ENCODE measurements at places on chromosomes 1 and 21.

DNA sequence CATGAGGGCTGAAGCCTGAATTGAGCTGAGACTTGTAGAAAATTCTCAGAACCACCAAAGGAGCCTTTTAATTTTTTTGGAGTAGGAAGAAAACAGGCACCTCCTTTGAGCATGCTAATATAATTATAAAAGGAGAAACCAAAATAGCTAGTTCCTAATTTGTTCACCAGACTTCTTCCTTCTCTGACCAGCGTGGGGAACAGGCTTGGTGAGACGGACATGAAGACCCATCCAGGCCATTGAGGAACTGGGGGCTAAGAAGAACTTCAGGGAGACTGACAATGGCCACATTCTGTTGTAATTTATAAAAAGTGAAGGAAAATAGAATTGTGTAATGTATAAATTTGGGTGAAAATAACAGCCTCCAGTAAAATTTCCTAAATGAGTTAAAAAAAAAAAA is 62.6 kb downstream of the MAN1C1 start:
- no peak for DNase-seq

DNA sequence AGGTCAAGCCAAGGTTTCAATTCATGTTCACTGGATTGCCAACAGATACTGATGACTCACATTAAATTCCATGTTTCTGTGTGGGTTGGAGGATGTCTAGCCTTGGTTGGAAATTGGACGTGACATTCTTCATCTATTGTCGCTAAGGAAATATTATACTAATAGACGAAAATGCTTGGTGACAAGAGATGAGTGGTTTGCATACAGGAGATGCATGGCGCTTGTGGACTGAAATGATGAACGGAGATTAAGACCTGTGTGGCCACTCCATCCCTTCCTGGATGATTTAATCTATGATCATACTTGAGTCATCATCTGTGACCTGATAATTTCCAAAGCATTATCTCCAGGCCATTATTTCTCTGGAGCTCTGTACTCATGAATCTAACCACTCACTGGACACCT is 97.0 kb upstream of the CD34 start:
- no peak for DNase-seq

GRCh38 chr21:14119038-14119437 is 91.7 kb downstream of the LIPI start:
- DNase-seq, result no peak

GRCh38 chr21:16644685-16645084 is 868.2 kb upstream of the CXADR start:
- no peak for DNase-seq

GRCh38 chr1:180150982-180151381 is 3.7 kb upstream of the QSOX1 start:
- DNase-seq, result no peak

DNA sequence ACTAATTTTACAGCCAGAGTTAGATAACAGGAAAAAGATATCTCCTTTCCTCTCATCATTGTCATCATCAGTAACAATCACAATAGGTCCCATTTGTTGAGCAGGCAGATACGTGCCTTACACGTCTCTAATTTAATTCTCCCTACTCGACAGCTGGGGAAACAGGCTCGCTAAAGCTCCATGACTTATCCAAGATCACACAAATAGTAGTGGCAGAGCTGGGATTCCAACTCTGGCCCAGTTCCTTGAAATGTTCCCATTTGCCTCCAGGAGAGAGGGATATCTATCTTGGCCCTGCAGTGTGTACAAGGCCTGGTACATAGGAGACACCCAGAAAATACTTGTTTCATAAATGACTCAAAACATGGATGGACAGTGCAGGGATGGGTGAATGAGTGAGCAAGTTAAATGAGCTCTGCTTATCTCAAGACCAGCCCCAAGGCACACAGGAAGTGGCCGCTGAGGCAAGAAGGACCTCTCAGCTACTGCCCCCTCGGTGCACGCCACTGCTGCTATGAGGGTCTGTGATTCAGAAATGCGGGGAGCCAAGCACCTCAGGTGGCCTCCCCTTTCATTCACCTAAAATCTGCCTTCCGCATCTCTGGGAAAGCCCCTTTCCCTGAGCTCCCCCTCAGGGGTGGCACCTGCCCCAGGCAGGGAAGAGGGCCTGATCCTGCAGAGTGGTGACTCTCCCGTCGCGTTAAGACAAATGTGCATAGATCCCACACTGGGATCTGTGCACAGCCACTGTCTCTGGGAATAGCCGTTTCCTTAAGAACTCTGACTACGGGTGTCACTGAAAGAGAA is 3.6 kb downstream of the KCNN3 start:
- DNase-seq, result no peak

GRCh38 chr1:167650269-167651160 is 20.5 kb downstream of the RCSD1 start:
- no peak for DNase-seq

GRCh38 chr1:61404597-61405376 is 320.2 kb downstream of the TM2D1 start:
- DNase-seq, result no peak

DNA sequence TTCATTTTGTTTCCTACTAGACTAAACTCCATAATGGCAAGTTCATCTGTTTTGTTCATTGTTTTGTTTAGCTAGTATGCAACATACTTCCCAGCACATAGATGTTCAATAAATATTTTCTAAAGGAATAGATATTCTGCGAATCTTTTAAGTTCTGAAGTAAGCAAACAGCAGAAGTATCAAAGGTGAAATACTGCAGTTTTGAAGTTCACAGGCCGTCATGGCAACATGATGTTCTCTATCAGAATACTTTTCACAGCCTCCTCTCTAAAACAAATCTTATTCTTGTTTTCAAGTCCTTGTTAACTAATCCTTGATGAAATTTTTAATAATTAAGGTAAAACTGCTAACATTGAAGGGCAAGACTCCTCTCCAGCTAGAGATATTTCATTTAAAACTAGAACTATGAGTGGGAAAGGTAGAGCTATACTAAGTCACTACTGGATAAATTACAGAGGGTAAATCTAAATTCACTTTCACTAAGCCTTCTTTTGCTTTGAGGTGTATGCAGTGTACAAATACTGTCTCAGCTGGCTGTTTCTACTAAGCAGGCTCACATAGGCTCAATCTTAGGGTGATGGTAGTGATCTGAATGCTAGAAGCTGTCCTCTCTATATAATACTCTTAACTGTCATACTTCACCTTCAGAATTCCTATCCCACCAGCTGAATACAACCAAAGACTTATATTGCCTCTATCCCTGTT is 96.7 kb downstream of the ZZZ3 start:
- DNase-seq, result no peak

- no peak for DNase-seq
Observed at GRCh38 chr1:198186916-198187580, 30.2 kb downstream of the NEK7 start.

DNA sequence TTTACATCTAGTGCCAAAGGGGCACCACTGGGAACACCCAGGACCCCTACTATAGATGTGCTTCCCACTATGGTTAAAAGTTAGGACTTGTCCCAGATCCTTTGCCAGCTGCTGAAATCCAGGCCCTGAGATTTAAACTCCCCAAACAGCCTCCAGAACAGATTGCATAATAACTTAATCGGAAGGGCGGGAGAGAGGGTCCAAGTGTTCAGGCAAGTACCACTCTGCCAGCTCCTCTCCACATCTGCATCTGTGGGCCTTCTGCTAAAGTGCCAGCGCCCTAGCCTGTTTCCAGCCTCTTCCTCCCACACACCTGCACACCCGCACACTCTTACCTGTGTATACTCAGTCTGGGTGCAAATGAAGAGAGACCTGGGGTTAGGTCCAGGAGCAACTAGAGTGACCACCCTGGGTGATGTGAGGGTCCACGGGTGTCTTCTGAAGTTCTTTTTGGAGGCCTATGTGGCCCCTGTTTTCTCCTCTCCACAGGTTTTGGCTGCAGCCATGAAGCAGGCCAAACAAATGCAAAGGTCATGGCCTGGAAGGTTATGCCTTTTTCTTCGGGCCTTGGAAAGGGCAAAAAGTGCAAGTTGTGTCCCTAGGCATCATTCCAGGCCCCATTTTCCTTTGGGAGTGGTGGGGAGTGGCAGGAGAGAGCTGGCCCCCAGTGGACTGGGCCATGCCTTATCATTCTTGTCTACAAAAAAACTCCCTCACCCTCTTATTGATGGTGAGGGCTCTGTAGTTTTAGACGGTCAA is 29.3 kb downstream of the KIRREL1 start:
- DNase-seq, result no peak

DNA sequence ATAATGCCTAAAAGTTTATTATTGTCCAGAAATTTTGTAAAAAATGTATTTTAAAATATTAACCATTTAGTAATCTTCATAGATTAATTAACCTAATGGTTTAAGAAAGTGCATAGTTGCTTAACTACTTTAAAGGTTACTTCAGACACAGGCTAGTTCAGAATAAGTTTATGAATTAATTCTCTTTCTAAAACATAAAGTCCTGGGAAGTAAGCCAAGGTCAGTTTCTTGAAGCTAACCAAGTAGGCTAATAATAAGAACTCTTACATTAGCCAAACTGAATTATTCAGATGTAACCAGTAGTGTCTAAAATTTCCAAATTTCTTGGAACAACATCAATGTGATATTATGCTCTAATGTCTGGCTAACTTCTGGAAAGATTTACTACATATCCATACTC is 790.4 kb downstream of the NCAM2 start:
- no peak for DNase-seq

DNA sequence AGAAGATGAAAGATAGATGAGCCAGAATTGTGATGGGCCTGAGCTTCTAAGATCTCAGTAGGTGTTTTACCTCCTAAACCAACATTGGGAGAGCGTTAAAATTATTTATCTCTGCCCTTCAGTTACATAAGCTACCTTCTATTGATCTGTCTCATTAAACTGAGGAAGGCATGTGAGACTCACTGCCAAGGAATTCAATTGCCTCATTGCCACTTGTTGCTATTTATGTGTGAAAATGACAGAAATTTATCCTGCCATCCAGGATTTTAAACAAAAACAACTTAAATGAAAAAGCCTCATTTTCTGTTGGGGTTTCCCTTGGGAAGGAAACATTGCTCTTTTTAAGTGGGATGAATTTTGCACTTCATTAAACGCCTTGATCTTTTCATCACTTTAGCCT is 78.7 kb upstream of the RUNX1 start:
- DNase-seq, result no peak

GRCh38 chr21:44299085-44299457 is 782 bp upstream of the PFKL start:
- no peak for DNase-seq

All from stimulated activated CD4-positive, alpha-beta T cell treated with anti-CD3 and anti-CD28 coated beads, TNF-alpha, amount 100 ng/mL, for 48 hours (primary cell).